ENCODE measurements at places on chromosomes 11 and 22.

GRCh38 chr11:134181707-134182106 is 42.1 kb downstream of the NCAPD3 start:
- DNase-seq, result no peak

- no peak for DNase-seq
Measured at GRCh38 chr22:39360242-39360641, 10.5 kb downstream of the SYNGR1 start.

DNA sequence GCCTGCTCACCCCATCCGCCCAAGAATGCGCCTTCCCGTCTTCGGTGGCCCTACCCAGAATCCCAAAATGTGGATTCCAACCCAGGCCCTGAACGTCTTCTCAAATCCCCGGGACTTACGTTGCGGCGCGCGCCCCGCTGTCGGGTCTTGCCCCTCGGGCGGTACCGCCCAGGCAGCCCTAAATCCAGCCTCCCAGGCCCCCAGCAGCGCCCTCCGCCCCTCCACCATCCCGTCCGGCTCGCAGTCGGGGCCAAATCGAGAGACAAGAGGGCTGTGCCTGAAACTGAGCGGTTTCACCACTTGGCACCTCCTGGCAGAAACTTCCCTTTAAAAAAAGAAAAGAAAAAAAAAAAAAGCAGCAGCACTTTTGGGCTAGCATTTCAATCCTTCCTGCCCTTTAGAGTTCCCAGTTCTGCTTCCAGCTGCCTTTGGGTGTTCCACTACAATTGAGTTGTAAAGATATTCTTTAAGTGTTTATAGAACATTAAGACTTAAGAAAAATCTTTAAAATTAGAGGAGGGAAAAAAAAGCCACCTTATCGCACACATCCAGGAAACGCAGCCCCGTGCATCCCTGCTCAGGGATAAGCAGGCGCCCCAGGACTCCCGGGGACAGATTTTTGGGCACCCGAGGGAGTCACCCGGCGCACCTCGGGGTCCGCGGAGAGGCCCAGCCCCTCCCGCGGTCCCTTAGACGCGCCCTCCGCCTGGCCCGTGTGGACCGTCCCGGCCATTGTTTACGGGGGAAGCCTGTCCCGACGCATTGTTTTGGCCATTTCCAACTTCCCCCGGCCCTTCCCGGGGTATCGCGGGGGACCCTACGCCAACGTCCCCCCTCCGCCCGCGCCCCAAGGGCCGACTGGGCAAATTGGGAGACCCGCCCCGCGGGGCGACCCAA is 57.6 kb downstream of the KCNJ4 start:
- no peak for DNase-seq

DNA sequence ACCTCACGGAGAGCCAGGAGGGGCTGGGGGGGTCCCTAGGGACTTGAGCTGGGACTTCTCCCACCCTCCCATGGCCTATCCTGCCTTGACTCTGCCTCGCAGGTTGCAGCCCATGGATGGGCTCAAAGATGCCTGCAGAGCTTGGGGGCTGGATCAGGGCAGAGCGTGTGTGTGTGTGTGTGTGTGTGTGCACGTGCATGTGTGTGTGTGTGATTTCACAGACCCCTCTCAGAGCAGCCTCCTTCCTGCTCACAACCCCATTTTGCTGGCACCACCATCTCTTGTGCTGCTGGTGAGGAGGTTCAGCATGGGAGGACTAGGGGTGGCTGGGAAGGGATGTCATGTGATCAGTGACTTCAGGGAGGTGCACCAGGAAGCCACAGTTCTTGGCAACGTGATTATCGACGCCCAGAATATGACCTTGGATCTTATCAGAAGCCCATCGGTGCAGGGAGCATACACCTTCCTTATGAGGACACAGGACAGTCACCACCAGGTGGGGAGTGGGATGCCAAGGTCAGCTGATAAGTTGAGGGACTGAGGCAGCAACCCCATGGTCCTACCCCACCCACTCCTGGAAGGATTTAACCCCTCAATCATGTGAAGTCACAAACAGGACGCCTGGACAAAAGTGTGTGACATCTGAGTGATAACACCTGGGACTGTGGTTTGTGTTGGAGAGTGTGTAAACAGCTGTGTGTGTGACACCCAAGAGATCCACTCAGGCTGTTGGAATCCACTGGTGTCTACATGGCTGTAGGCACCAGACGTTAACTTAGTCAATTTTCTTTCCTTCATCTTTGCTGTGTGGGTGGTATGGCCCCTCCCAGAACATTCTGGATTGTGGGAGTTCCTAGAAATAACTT is 1.8 kb upstream of the NAALADL1 start:
- DNase-seq, result no peak

DNA sequence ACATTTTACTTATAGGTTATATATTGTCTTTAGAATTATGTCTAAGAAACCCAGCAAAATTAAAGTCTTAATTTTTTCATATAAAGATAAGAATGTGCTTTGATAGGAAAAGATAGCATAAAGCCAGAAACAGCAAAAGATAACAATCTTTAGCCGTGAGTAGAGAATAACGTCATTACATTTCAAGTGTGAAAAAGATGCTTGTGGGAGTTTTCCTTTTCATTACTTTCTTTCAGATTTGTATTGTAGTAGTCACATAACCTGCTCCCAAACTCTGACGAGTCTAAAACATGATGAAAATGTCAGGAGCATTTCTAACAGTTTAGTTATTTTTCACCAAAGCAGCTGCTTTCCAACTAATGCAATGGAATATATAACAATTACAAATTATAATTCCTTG is 31.3 kb downstream of the ARFGAP3 start:
- no peak for DNase-seq

DNA sequence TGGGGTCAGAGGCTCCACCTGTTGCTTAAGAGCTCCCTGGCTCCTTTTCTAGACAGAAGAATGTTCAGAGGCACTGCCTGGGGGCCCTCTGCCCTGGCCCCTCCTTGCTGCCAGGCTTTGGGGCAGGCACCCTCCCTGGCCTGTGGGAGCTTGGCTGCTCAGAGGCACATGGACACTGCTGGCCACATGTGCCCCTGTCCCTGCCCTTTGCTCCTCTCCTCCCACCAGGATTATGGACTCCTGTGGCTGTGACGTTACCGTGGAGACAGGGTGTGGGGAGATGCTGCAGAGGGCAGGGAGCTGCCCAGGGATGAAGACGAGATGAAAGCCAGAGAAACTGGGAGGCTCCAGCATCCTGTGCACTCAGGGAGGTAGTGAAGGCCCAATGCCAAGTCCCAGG is 14.7 kb downstream of the DRD2 start:
- no peak for DNase-seq

- no peak for DNase-seq
Measured at GRCh38 chr11:10080138-10080537, 213.9 kb downstream of the SBF2 start.

DNA sequence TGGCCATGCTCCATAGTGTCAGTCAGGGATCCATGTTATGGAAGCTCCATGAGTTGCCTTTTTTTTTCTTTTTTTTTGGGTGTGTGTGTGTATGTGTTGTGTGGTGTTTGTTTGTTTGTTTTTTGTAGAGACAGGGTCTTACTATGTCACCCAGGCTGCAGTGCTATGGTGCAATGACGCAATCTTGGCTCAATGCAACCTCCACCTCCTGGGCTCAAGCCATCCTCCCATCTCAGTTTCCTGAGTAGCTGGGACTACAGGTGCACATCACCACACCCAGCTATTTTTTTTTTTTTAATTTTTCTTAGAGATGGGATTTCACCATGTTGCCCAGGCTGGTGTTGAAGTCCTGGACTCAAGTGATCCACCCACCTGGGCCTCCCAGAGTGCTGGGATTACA is 1.1 kb upstream of the TRIM22 start:
- DNase-seq, result no peak

DNA sequence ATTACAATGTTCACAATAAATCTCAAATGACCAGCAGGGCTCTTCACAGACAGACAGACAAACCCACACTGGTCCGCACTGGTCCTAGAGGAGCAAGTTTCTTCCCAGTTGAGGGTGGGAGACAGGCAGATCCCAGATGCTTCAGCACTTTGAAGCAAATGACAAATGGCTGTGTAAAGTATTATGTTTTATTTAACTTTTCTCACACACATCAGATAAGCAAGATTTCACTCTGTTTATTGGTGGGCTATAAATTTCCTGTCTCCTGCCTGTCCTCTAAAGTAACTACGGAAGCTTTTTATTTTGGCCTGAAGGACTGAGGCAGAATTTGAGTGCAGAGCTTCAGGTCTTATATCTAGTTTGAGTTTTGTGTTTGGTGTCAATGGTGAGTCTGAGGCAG is 174.7 kb upstream of the MTNR1B start:
- no peak for DNase-seq

GRCh38 chr11:62146476-62147200 is 22.8 kb downstream of the INCENP start:
- no peak for DNase-seq

DNA sequence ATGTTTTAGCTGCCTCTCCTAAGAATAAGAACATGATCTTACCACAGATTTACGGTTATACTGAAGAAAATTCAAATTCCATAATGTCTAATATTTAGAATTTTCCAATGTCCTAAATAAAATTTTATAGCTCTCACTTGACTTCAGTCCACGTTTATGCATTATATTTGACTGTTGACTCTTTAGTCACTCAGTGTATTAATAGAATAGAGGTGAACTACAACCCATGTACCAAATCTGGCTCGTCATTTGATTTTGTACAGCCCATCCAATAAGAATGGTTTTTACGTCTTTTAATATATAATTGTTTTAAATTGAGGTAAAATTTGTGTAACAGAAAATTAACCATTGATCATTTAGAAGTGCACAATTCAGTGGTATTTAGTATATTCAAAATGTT is 34.9 kb downstream of the KDM2A start:
- no peak for DNase-seq

GRCh38 chr22:38924347-38924952 is 33.0 kb upstream of the APOBEC3A start:
- DNase-seq, result peak; percentile 95

GRCh38 chr22:23193196-23193827 is 13.0 kb downstream of the BCR start:
- DNase-seq, result no peak

GRCh38 chr22:23216461-23217170 is 36.3 kb downstream of the BCR start:
- no peak for DNase-seq

DNA sequence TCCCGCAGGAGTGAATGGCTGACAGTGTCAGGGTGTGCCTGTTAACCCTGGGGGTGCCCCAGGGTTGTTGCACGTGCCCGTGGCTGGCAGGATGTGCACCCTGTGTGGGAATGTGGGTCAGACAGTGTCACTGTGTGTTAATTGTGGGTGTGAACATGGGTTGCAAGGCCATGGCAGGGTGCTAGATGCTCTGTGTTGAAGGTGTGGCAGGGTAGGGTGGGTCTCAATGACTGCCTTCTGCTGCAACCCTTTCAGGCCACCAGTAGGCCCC is 8.3 kb downstream of the RIN1 start:
- DNase-seq, result no peak

DNA sequence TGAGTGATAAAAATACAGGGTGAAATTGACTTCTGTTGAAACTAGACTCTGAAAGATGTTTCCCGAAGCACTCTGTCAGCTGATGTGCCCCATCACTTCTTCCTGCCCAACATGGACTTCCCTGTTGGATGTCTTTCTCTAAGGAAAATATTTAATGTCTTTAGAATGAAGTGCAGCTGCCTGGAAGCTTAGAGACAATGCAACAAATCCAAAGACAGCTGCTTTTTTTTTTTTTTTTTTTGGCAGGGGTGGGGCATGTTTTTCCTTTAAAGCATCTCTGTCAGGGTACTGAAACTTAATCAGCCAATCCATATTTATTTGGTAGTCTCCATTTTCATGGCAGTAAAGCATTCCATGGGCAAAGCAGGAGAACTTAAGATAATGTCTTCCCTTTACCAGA is 5.9 kb downstream of the JAM3 start:
- DNase-seq, result no peak

- DNase-seq, result no peak
Measured at GRCh38 chr22:41911001-41911611, 3.8 kb downstream of the SHISA8 start.

- DNase-seq, result no peak
Measured at GRCh38 chr11:129447654-129448239, 72.1 kb downstream of the BARX2 start.

- no peak for DNase-seq
Measured at GRCh38 chr22:42990131-42990838, 24.7 kb downstream of the PACSIN2 start.

DNA sequence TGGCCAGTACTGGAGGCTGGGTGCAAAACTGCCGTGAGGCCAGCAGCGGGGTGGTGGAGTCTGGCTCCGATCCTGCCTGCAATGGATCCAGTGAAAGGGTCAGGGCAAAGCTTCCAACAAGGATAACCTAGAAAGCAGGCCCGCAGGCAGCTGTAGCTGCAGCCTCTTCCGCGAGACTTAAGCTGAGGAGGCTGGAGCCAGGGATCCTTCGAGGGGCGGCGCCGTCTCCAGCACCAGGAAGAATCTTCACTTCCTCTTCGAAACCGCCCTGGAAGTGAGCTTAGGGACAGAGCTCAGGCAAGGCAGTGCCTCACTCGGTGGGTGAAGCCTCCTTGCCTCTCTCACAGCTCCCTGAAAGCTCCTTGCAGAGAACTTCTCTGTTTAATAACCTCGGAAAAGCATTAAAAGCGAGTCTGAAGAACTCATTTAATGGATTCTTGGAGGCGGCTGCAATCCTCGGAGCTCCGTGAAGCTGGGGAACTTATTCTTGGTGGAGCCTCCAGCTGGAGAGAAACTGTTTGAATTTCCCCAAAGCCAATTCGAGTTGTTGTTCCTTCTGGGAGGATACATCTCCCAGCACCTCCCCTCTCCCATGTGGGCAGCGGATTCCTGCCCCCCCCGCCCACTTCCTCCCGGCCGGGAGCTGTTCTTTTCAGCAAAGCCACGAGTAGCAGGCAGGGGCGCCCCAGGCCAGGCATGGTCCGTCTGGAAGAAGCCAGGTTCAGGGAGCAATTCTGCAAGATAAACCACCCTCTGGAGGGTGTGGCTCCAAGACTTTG is 169.9 kb downstream of the CTTN start:
- DNase-seq, result no peak

DNA sequence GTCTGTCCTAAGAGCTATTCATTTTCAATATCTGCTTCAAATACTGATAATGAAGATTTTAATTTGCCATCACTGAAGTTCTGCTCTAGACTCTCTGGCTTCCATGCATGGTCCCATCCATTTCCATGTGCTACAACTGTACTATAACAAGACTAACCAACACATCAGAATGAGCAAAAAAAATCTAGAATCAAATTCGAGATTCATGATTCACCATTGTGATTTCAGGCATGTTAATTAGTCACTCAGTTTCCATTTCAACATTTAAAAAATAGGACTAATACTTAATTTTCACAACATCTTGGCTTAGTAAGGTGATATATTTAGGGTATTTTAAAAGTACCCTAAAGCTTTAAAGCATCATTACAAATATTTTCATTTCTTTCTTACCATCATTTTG is 22.8 kb downstream of the PICALM start:
- no peak for DNase-seq

DNA sequence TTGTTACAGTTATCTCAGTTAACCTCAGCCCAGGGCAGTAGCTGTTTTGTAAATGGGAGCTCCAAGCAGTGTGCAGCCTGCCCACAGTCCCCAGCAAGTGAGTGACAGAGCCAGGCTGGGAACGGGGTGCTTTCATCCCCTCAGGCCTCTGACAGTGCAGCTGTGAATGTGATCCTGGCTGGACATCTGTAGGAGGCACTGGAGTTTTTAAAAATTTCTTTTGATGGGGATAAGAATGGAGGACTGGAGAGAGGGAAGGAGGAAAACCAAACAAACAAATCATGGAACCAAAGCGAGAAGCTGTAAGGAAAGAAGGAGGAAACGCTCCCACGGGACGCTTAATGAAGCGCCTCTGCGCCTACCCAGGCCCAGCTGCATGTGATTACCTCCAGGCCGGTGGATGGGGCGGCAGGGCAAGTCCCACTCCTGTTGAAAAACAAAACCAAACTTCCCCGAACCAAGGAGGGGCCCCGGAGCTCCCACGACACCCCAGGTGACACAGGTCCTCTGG is 40.6 kb downstream of the SCUBE1 start:
- DNase-seq, result no peak

Measured in NCI-H2029 treated with DMSO at 0.1 percent for 48 hours (cell line).